Right renal pelvis (tissue), 4 donors: ENCODE measurements at places on chromosomes 13 and 19. TPM values are rescaled to one million over a fixed set of nuclear protein-coding genes. Genes with fewer than 3 reads are reported as not detected.

The BEST2 gene
- polyA plus RNA-seq = not detected

GRCh38 chr19:14414926-14415690 is 4.0 kb downstream of the DDX39A start:
- DNase-seq = no peak

DNA sequence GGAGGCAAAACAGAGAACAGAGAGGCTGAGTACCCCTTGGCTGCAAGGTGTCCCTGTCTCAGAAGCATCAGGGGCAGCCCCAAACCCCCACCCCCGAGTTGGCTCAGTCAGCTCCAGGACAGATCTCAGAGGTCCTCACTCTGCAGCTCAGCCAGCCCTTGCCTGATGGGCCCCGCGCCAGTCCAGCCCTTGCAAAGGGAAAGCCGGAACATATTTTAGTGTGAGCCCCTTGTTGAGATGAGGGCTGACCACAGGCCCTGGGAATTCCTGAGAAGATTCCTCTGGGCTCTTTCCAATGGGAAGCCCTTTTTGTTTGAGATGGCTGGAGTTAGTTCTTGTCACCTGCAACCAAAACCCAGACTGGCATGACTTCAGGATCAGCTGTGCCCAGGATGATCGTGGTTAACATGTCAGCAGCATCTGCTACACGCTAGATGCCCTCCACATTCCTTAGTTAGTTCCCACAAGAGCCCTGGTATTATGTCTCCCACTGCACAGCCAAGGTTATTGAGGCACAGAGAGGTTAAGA is 33.9 kb upstream of the CCNE1 start:
- no peak for DNase-seq

The CPT1C gene
- polyA plus RNA-seq = 10.3 TPM

The MADCAM1 gene
- 3.8 TPM for polyA plus RNA-seq

GRCh38 chr13:108742701-108743451 is 113.5 kb downstream of the MYO16 start:
- DNase-seq = no peak

The ISYNA1 gene
- polyA plus RNA-seq = 99.2 TPM

GRCh38 chr19:40265763-40266099 is 19.4 kb downstream of the AKT2 start:
- no peak for DNase-seq

The GPR12 gene
- polyA plus RNA-seq = not detected

DNA sequence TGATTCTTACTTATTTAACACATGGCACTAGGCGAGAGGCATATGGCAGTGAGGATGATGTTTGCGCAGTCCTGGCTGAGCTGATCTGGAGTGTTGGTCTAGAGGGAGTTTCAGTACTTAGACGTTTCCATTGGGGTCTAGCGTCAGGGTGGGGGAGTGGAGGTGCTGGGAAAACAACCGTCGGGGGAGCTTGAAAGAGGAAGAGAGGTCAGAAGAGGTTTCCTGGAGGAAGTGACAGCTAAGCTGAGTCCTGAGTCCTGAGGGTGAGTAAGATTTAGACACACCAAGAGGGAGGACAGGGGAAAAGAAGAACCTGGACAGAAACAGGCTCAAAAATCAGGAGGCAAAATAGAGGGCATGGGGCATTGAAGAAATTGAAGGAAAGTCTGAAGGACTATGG is 81.4 kb downstream of the ALOX5AP start:
- DNase-seq = no peak

DNA sequence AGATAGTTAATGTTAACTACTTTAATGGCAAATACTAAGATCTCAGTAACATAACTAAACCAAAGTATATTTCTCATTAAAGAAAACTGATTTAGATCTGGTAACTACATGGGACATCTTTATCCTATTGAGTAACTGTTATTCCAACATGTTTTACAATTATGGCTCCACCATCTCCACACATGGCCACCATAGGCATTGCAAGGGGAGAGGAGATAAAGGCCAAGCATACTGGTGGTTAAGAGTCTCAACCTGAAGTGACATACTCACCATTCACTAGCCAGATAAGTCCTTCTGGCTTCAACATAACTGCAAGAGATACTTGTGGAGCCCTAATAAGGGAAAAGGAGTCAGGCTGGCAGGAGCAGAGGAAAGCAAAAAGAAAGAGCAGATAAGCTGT is 1586.4 kb upstream of the SPRY2 start:
- no peak for DNase-seq

DNA sequence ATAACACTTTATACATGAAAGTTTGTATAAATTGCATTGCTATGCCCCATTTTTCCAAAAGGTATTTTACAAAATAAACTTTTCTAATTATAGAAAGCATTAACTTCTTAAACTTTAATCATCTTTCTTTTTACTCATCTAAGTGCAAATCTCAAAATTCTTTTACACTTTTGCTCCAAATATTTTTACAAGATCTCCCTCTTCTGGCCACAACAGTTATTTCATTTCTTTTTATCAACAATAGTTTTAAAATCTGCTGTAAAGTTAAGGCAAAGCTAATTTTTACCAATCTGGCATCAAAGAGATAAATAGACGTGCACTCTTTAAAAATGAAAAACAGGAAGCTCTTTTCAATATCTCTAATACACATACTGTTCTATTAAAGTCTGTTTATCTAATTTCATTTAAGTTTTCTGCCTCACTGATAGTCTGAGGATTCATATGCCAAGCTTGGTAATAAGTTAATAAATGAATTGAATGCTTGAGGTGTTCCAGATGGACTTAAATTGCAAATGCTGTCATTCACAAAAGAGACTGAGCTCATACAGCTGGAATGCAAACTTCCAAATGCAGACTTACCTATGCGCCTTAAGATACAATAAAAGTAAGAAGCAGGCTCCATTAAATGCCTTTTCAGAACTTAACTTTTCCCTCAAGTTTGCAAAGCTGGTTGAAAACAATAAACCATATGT is 583.0 kb upstream of the ATXN8OS start:
- no peak for DNase-seq

DNA sequence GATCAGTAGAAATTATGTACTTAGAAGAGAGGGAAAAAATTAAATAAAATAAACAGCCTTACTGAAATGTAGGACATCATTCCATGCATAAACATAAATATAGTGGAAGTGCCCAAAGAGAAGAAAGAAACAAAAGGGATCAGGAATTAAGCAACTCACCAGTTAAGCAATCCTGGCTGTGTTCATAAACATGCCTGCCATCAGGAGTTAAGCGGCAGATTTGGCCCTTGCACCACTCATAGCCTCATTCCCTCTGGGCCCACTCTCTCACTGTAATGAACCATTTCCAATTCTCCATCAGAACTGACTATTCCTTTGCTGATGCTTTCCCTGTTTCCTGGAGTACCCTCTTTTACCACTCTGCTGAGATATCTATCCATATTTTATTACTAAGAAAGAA is 281.4 kb downstream of the LHFPL6 start:
- no peak for DNase-seq

The ZNF667 gene
- polyA plus RNA-seq = 15.6 TPM

The SLC10A2 gene
- 0.34 TPM for polyA plus RNA-seq

- no peak for DNase-seq
Observed at GRCh38 chr13:112941349-112941748, 27.7 kb upstream of the MCF2L start.

DNA sequence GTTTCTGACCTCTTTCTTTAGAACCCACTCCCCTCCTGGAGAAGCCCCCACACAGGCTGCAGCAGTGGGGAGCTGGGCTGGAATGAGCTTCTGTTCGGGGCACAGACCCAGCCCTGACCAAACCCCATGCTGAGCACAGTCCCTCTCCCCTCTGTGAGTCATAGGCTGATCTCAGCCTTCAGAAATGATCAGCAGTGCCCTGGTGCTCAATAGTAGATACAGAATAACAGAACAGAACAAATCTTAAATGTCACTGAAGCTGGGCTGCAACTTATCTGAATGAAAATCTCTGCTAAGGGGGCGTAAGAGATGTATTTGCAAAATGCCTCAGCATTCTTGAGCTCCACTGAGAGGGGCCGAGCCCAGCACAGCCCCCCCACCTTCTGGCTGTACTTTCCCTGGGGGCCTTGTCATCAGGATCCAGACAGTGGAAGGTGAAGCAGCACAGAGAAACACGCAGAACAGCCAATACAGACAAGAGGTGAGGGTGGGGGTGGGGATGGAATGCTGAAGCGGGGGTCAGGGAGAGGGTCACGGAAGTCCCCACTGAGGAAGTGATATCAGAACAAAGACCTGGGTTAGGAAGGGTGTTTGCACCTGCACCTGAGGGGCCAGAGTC is 9.9 kb downstream of the ZNF665 start:
- no peak for DNase-seq

The AXL gene
- 33.2 TPM for polyA plus RNA-seq

The BRME1 gene
- 6.6 TPM for polyA plus RNA-seq

DNA sequence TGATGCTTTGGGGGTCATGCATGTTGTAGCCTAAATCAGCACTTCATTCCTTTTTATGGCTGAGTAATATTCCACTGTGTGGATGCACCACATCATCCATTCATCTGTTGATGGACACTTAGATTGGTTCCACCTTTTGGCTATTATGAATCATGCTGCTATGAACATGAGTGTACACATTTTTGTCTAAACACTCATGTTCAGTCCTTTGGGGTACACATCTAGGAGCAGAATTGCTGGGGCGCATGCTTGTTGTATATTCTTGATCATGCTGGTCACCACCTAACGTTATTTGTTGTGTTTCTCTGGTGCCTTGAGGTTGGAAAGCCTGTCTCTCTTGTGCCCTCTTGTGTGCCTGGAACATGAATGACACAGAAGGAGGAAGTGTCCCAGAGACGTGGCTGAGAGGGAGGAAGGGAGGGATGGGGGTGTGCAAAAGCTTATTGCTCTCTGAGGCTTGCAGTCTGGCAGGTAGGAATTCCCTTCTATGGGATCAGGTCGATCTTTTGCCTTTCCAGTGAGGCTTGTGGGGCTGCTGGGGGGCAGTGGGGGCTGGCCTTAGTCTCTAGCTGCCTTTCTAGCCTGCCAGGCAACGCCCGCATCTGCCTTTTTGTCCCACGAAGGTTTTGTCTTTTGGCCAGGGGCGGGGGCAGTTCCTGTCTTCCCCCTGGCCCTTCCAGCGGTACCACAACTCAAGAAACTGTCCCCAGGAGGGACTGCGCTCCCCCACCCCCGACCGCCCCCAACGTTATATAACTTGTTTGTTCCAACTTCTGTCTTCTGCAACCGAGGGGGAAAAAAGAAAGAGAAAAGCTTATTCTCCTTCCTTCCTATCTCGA is 7.6 kb downstream of the KLHL26 start:
- no peak for DNase-seq

The ZNF575 gene
- 1.9 TPM for polyA plus RNA-seq

The NXNL1 gene
- not detected for polyA plus RNA-seq

DNA sequence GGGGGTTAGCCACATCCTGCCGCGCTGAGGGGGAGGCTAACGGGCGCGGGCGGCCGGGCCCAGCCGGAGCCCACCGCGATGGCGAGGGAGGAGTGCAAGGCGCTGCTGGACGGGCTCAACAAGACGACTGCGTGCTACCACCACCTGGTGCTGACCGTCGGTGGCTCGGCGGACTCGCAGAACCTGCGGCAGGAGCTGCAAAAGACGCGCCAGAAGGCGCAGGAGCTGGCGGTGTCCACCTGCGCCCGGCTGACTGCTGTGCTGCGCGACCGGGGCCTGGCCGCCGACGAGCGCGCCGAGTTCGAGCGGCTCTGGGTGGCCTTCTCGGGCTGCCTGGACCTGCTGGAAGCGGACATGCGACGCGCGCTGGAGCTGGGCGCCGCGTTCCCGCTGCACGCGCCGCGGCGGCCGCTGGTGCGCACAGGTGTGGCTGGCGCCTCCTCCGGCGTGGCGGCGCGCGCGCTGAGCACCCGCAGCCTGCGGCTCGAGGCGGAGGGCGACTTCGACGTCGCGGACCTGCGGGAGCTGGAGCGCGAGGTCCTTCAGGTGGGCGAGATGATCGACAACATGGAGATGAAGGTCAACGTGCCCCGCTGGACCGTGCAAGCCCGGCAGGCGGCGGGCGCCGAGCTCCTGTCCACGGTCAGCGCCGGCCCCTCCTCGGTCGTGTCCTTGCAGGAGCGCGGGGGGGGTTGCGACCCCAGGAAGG is 692 bp downstream of the RGS9BP start:
- DNase-seq = no peak

The PSG1 gene
- polyA plus RNA-seq = 0.10 TPM

GRCh38 chr13:45209229-45209628 is 8.4 kb upstream of the KCTD4 start:
- DNase-seq = no peak

The CFD gene
- polyA plus RNA-seq = 2.1 TPM

The SIGLEC5 gene
- 0.22 TPM for polyA plus RNA-seq

GRCh38 chr13:27923794-27924528 is 4.2 kb downstream of the PDX1 start:
- DNase-seq = no peak
